Kidney tubule cell (primary cell): ENCODE measurements at places on chromosomes 5 and 9.
A peak's percentile ranks its signal among the peaks of the same experiment; 100 is the strongest.

DNA sequence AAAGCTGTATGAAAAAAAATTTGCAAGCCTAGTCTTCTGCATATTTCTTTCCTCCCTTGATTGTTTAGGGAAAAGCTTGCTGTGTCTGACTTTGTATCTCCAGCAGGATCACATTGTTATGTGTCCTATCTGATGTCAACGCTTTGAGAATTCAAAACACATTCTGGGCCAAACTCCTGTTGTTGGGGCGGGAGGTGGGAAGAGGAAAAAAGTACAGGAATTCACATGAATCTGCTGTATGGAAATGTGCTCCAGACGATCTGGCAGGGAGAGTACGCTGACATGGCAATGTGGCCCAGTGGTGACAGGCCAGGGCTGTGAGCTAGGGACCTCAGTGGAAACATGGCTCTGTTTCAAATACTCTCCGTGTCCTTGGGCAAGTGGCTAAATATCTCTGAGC lies 87.4 kb upstream of the GNA14 start:
- no peak for DNase-seq

- DNase-seq = peak; percentile 68
Observed at GRCh38 chr9:127013597-127013996, 99.0 kb downstream of the RALGPS1 start.

DNA sequence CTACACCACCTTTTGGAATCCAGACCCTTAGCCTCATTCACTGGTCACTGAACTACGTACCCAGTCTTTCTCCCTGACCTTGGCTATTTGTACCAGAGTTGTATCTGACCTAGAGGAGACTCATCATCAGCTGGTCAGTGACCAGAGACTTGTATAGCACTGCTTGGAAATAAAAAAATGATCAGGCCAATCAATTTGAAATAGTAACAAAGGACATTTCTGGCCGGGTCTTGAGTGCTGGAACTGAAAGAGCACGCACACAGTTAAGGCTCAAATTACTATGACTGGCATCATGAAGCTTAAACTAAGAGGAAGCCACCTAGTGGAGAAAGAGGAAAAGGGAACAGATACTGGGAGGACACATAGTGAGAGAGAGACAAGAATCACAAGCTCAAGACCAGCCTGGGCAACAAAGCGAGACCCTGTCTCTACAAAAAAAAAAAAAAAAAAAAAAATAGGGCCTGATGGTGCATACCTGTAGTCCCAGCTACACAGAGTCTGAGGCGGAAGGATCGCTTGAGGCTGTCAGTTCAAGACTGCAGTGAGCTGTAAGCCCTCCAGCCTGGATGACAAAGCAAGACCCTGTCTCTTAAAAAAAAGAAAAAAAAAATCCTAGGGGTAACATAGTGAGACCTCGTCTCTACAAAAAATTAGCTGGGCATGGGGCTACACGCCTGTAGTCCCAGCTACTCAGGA lies 12.8 kb upstream of the SRP19 start:
- DNase-seq = peak; percentile 70

GRCh38 chr9:10268531-10269485 lies 344.0 kb downstream of the PTPRD start:
- DNase-seq = peak; percentile 44

- DNase-seq = peak; percentile 73
Observed at GRCh38 chr5:145536133-145536532, 299.0 kb downstream of the PRELID2 start.

GRCh38 chr5:59768152-59769040 lies 125.1 kb downstream of the PDE4D start:
- DNase-seq = peak; percentile 68

GRCh38 chr5:105430516-105430915 lies 1867.9 kb upstream of the NUDT12 start:
- no peak for DNase-seq

DNA sequence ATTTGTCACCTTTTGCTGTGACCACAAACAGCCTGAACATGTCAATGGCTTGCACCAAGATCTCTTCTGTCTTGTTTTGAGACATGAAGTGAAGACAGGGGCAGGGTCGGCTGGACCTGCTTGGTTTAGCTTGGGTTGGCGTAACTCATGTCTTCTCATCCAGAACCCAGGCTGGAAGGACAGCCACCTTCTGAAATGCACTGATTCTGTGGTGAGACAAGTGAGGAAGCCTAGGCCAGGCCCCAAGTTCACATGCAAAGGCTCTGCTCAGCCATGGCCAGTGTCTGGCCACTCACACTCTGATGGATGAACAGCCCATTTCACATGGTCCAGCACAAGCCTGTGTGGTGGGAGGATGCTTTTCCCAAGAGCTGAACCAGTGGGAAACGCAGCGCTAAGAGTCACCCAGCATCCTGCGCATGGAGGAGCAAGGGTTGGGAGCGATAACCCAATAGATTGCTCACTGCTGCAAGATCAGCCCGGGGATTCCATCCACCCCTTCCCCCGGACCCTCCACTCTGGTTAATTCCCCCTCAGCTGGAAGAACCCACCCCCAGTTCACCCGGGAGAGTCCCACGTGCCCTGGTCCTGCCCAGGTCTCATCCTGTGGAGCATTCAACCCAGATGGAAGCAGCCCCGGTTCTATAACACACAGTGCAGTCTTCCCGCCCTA lies 16.2 kb upstream of the MED10 start:
- no peak for DNase-seq
